Natural killer cell (primary cell): ENCODE measurements at places on chromosomes 16 and 17.

- no peak for DNase-seq
These were observed 7.7 kb downstream of the RTN4RL1 start for GRCh38 chr17:2017274-2017941.

GRCh38 chr17:49886036-49886435 lies 38.2 kb upstream of the TAC4 start:
- no peak for DNase-seq

DNA sequence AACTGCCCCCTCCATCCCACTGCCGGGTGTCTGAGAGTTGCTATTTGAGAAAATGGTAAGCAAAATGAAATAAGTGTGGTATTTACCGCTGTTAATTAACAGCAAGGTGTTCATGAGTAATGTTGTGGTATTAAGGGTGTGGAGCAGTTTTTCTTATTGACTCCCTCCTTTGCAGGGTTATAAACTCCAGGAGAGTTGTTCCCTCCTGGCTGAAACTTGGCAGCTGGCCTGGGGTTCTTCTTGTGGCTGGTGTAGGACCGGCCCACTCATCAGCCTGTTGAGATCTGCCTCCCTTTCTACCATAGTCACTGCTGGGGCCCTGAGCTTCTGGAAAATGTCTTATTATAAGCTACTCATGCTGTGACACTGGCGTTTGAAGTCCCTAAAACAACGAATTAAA lies 128.6 kb downstream of the SOX9 start:
- no peak for DNase-seq

DNA sequence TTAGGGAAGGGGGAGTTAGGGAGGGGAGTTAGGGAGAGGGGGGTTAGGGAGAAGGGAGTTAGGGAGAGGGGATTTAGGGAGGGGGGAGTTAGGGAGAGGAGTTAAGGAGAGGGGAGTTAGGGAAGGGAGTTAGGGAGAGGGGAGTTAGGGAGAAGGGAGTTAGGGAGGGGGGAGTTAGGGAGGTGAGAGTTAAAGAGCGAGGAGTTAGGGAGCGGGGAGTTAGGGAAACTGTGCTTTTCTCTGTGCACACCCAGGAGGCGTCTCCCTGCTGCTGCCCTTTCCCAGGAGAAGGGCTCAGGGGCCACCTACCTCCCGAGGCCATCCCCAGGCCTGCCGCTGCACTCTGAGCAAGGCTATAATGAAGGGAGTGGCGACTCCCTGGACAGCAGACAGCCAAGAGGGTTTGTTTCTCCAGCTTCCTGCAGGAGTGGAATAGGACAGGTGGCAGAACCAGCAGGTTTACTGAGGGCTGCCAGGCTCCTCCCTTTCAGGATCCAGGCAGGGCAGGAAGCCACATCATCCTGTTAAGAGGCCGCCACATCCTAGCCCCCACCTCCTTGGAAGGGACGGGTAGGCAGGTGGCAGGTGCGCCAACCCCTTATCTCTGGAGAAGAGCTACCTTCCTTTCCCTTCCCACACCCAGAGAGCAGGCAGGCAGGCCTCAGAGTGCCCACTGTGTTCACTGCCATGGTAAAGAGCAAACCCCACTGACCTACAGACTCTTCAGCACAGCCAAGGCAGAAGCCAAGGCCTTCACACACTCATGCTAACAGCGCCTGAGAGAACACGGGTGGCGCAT lies 4.3 kb downstream of the CANT1 start:
- peak; percentile 26 for DNase-seq

- DNase-seq = no peak
These were observed 125.8 kb upstream of the TMEM97 start for GRCh38 chr17:28193241-28193640.

- DNase-seq = no peak
These were observed 195.6 kb downstream of the UTP18 start for GRCh38 chr17:51455931-51456330.

GRCh38 chr16:15811481-15812400 lies 45.1 kb downstream of the MYH11 start:
- DNase-seq = no peak

DNA sequence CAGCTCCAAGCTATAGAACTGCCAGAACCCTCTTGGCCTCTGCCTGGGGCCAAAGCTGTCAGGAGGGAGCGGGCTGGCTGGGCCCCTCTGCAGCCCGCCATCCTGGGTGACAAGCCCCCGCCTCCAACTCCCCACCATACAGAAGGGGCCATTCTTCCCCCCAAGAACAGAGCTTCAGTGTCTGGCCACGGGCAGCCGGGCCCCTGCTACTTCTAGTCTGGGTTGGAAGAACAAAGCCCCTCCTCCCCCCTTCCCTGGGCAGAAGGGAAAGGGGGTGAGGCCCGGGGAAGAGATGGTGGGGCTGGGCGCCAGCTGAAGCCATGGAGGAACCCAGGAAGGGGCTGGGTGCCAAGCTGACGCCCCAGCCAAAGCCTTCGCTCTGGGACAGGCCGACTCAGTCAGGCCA lies 9.0 kb downstream of the NAT9 start:
- DNase-seq = no peak

DNA sequence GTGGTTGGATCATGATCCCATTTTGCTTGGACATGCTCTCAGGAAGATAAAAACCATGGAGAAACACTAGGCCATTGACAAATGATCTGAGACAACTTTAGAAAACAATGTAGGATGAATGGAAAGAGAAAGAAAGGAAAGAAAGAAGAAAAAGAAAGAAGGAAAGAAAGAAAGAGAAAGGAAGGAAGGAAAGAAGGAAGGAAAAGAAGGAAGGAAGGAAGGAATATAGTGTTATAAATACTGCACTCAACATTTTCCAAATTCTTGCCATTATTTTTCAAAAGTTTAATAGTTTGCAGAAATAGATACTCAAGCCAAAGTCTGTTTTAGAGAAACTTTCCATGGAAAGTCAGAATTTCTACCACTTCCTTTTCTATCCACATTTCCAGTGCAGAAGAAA lies 39.2 kb upstream of the CACNG3 start:
- DNase-seq = no peak

DNA sequence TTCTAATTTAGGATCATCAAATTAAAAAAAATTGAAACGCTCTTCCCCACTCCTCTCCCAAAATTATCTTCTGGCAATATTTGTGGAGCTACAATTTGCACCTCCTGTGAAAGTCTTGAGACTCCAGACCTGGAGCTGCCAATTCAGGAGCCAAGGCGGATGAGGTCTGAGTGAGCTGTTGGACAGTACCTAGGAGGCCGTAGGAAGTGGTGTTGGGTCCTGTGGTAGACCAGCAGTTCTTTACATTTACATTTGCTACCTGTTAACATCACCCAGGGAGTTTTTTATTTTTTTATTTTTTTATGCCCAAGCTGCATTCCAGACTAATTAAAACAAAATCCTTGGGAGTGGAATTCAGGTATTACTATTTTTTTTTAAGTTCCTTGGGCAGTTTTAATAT lies 271.0 kb downstream of the PHKB start:
- no peak for DNase-seq

DNA sequence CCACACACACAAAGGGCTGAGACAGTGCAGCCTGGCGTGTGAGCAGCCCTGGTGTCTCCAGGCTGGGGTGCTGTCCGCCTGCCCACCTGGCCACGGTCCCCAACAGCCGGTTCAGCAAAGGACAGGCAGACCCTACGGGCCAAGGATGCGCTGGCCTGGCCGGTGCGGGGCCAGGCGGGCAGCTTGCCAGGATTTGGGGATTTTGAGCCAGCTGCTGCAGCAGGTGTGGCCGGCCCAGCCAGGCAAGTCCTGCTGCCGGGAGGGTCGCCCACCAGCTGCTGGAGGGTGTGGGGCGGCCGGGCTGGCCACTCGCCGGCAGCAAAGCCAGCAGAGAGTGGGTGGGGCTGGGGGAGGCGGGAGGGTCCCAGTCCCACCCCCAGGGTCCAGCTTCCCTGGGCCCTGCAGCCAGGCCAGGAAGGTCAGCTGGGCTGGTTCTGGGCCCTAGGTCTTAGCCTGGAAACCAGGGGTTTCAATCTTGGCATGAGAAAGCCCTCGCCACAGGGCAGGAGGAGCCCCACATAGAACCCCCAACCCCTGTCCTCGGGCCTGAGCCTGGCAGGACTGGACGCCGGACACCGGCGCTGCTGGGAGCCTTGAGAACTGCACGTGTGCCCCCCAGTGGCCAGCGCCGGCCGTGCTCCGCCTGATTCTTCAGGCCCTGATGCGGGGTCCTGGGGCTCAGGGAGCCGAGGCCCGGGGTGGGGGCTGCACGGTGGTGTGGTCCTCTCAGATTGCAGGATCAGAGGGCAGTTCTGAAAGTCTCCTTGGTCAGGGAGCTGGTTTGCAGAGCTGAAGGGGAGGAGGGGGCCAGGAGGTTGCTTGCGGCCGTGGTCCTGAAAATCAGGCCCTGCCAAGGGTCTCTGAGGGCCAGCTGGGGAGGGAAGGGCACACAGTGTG lies 17.6 kb upstream of the SSTR5 start:
- DNase-seq = no peak

GRCh38 chr16:12942861-12943260 lies 41.5 kb downstream of the SHISA9 start:
- DNase-seq = no peak

GRCh38 chr16:27426423-27427408 lies 24.7 kb downstream of the IL21R start:
- peak; percentile 84 for DNase-seq

DNA sequence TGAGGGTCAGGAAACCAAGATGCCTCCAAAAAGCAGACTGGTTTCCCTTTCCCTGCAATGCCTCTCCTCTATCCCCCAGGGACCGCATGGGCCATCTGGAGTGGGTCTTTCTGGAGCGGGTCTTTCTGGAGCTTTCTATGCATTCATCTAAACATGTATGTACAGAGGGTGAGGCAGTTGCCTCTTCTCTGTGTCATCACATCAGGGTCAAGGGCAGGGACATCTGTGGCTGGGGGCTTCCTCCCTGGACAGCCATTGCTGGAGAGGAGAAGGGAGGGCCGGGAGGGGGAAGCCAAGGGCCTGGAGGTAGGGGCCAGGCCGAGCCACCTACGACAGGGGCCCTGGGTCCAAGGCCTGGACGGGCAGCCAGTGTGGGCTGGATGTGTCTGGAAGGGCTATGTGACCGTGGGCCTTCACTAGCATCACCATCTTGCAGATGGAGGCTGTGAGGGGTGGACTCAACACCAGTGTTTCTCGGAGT lies 840 bp downstream of the ADCY7 start:
- DNase-seq = no peak
